Non-pigmented ciliary epithelial cell (primary cell): ENCODE measurements at places on chromosomes 13 and 19.

- no peak for DNase-seq
Observed at GRCh38 chr13:83372786-83373185, 509.5 kb downstream of the SLITRK1 start.

DNA sequence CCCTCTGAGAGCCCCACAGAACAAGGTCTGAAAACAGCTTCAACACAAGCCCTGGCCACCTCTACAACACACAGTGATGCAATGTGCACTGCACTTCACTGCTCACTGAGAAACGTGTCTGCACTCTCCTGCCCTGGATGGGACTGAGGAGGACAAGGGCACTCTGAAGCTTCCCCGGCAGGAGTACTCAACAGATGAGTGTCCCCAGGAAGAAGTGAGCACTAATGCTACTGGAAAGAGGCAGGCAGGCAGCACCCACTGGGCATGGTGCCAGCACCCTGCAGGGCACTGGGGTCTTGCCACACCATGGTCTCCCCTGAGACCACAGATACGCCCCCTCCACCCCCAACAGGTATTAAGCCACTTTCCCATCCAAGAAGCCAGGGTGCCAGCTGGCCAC lies 17.7 kb upstream of the SLC35E1 start:
- DNase-seq: no peak

DNA sequence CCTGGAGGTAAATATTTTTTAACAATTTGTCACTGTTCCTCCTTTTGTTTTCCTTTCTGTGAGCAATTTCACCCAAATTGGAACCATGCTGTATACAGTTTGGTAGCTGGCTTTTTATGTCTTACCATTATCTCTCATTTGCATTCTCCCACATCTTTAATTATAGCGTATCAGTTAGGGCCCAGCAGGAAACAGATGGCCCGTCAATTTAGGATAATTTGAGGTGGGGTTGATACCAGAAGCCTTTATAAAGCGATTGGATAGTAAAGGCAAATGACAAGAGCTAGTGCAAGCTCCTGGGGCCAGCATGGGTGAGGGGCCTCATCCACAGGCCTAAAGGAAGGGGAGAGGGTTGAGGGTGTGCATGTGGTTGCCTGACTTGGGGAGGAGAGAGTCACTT lies 3.8 kb upstream of the IFNL4 start:
- DNase-seq: no peak

DNA sequence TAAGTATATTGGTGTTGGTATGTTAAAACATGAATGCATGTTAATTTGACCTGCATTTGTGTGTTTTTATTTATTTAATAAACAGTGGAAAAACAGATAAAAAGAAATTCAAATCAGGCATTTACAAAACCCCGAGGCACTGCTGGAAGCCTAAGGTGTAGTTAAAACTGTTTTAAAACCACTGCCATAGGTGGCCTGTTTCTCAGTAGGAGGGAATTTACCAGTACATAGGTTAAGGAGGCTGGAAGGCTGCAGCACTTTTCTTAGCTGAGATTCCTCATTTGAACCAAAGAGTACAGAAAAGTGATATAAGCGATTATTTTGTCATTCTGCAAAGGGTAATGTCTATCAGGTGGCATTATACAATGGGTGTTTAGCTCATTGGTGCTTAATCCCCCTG lies 99.6 kb downstream of the PAN3 start:
- no peak for DNase-seq

- peak; percentile 15 for DNase-seq
Observed at GRCh38 chr13:74026753-74027152, 107.5 kb downstream of the KLF12 start.

- no peak for DNase-seq
Observed at GRCh38 chr13:44191504-44192171, 182.0 kb upstream of the SERP2 start.

GRCh38 chr19:47024502-47024901 lies 4.9 kb downstream of the NPAS1 start:
- DNase-seq: no peak

DNA sequence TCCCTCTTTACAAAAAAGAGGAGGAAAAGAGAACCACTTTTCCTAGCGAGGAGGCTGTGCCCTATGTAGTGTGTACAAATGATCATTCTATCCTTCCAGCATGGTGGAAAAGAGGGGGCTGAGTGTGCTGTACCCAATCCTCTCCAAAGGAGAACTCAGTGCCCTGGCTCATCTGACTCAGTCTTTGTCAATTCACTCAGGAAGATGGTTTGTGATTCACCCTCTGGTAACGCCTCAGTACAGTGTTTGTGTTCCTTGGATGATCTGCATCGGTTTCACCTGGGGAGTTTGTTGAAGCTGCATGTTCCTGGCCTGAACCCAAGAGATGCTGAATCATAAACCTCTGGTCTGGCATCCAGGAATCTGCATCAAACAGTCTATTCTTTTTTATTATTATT lies 18.3 kb upstream of the ENOX1 start:
- peak; percentile 90 for DNase-seq

- no peak for DNase-seq
Observed at GRCh38 chr13:25707726-25708125, 336.0 kb downstream of the ATP8A2 start.

GRCh38 chr13:104580931-104581330 lies 1514.7 kb upstream of the SLC10A2 start:
- no peak for DNase-seq

GRCh38 chr13:60590800-60591747 lies 194.1 kb downstream of the TDRD3 start:
- peak; percentile 67 for DNase-seq

GRCh38 chr13:28058866-28059613 lies 41.3 kb downstream of the FLT3 start:
- no peak for DNase-seq

- no peak for DNase-seq
Observed at GRCh38 chr13:108407495-108407894, 138.0 kb downstream of the TNFSF13B start.

DNA sequence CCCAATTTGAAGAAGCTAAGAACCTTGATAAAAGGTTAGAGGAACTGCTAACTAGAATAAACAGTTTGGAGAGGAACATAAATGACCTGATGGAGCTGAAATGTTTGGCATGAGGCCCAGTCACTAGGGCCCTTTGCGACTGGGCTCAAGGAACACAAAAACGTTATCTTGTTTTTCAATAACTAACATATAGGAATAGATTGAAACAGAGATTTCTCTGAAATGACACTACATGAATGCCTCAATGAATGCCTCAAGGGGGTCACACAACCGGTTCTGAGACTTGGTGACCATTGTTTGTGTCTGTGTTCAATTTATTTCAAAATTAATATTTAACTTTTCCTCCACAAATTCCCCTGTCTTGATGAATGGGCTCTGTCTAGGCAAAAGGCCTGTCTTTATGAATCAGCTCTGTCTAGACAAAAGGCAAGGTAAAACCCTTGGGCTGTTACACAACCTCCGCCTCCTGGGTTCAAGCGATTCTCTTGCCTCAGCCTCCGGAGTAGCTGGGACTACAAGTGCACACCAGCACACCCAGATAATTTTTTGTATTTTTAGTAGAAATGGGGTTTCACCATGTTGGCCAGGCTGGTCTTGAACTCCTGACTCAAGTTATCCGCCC lies 932 bp upstream of the ZNF486 start:
- no peak for DNase-seq

- DNase-seq: no peak
Observed at GRCh38 chr19:43779147-43779819, 1.5 kb downstream of the KCNN4 start.

GRCh38 chr19:14563989-14564651 lies 7.7 kb downstream of the NDUFB7 start:
- DNase-seq: no peak

DNA sequence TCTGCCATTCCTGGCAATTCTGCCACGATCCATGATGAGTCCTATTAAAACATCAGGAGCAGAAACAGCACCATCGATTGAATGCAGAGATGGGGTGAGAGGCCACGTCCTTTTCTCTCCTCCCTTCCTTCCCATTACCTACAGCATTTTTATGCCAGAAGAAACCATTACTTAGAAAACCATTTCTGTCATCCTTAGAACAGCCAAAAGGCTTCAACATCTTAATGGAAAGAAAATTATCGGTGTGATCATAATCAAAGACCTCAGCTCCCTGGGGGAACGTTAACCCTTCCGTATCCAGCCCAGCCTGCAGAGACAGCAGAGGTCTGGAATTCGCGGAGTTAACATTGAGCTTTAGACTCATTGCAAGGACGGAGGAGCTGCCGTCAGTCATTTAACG lies 56.0 kb upstream of the SIAH3 start:
- DNase-seq: no peak

GRCh38 chr19:45716359-45717130 lies 14.2 kb downstream of the FBXO46 start:
- no peak for DNase-seq

DNA sequence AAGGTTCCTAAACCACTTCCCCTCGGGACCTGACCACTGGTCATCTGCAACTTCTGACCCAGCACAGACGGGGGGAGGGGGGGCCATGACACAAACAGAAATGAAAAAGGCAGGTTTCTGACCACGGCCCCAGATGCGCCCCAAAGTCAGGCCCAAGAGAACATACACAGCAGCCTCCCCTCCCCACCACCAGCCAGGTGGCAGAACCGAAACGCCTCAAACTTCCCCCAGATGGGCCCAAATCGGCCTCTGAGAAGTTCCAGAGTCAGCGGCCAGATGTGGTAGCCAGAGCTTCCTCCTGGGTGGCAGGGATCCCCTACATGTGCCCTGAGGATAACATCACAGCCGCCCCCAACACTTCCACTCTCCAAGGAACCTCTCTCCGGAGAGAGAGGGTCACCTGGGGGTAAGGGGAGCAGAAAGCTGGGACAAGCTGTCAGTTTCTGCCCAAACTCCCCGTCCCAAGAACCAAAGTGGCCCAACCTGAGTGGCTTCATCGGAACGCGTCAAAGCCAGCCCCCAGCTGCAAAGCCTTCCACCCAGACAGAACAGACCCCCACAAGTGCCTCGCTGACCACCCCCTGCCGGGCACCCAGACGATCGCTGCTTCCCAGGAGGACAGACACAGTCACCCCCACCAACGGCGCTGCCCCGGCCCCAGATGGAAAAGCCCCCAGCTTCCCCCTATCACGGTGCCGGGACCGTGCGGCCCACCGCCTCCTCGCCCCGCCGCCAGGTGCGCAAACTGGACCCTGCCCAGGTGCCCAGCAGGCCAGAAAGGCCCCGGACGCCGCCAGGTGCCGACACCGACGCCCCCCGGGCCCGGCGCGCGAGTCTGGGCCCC lies 800 bp downstream of the ELL start:
- no peak for DNase-seq

- no peak for DNase-seq
Observed at GRCh38 chr13:36680913-36681312, 7.1 kb downstream of the SERTM1 start.

- DNase-seq: no peak
Observed at GRCh38 chr13:110220471-110220870, 86.5 kb downstream of the COL4A1 start.

- DNase-seq: no peak
Observed at GRCh38 chr13:98557937-98558792, 18.7 kb downstream of the STK24 start.

DNA sequence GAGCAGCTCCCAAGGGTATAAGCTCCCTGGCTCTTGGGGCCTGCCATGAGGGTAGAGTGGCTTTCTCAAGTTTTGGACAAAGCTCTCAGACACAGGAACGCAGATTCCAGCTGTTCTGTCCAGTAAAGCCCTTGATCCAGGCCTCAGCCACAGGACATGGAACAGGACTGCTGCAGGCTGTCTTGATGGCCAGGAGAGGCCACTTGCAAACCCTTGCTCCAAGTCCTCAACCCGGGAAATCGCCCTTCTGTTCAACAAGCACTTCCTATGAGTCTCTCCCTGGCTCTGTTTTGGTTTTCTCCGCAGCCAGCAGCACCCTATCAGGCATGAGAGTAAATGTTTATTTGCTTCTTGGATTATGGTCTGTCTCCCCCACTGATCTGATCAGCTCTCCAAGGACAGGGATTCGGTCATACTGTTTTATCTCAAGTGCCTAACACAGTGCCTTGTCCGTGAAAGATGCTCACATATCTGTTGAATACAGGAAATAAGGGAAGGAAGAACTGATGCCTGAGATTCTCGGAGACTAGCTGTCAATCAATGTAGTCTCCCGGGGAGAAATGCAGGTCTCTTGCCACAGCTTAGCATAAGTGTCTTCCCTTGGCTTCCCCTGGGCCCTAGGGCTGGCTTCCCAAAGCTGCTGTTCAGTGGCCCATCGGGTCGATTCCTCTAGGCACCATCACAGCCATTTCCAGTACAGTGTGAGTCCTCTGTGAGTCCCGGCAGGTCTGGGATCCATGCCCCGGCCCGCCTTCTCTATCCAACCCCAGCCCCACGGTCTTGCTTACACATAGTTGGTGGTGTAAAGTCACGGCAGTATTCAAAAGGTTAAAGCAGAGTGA lies 90.8 kb downstream of the TSHZ3 start:
- DNase-seq: no peak

GRCh38 chr19:51822325-51822724 lies 27.4 kb downstream of the FPR3 start:
- DNase-seq: no peak

GRCh38 chr19:41218615-41219507 lies at the start of gene AXL:
Gene AXL (plus strand): TSS chr19:41219223. CDS start chr19:41219393, 170 bp downstream.
- DNase-seq: peak; percentile 20

DNA sequence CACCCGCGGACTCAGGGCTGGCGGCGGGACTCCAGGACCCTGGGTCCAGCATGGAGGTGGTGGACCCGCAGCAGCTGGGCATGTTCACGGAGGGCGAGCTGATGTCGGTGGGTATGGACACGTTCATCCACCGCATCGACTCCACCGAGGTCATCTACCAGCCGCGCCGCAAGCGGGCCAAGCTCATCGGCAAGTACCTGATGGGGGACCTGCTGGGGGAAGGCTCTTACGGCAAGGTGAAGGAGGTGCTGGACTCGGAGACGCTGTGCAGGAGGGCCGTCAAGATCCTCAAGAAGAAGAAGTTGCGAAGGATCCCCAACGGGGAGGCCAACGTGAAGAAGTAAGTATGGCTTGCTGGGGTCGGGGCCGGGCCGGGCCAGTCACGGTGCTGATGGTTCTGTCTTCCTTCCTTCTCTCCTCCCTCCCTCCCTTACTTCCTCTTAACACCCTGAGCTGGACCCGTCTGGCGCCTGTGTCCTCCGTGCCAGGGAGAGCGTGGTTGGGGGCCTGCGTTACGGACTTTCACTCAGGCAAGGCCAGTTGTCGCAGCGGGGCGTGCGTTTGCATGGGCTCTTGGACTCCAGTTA lies 1.4 kb downstream of the STK11 start:
- no peak for DNase-seq

- DNase-seq: no peak
Observed at GRCh38 chr13:44283600-44283999, 90.0 kb upstream of the SERP2 start.

DNA sequence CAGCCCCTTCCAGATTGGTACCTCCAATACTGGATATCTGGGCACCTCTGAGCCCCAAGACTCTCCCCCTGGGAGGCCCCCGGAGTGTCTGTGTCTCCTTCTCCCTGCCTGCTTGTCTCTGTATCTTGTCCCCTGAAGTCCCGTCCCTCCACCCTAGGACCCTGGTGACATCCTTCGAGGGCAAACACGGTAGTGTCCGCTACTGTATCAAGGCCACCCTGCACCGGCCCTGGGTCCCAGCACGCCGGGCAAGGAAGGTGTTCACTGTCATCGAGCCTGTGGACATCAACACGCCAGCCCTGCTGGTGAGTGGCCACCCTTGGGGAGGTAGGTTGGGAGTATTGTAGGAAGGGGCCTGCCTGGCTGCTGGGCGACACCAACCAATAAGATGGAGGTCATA lies 844 bp downstream of the ARRDC2 start:
- no peak for DNase-seq
